ENCODE measurements at places on chromosomes 5 and 9. TPM values are rescaled to one million over a fixed set of nuclear protein-coding genes. Genes with fewer than 3 reads are reported as not detected.

DNA sequence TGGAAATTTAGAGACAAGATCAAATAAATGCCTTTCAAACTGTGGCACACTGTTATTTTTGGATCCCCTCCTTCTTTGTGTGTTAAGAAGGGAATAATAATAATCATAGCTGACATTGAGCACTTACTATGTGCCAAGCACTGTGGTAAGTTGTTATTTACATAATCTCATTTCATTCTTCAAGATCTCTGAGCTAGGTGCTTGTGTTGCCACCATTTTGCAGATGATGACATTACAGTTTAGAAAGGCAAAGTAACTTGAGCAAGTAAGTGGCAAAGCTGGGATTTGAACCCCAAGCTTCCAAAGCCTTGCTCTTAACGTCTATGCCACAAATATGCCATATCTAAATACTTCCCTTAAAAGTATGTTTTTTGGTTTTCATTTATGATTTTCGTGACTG is 121.8 kb upstream of the TMEM161B start:
- no peak for DNase-seq

- no peak for DNase-seq
These were observed 7.0 kb downstream of the PAX5 start for GRCh38 chr9:37026931-37027581.

DNA sequence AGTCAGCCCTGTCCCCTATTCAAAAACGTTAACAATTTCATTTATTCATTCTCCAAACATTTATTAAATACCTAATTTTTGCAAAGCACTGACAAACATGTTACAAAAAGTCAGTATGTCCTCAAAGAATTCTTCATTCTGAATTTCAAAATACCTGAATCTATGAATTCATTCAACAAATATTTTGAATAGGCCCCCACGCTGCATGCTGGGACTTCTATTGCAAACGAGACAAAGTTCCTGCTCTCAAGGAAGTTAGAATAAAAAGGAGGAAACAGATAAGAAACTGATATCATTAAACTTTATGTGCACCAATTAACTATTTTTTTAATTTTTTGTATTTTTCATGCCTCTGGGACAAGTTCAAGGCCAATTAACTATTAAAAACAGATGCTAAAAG is 26.6 kb downstream of the TRPM6 start:
- no peak for DNase-seq

DNA sequence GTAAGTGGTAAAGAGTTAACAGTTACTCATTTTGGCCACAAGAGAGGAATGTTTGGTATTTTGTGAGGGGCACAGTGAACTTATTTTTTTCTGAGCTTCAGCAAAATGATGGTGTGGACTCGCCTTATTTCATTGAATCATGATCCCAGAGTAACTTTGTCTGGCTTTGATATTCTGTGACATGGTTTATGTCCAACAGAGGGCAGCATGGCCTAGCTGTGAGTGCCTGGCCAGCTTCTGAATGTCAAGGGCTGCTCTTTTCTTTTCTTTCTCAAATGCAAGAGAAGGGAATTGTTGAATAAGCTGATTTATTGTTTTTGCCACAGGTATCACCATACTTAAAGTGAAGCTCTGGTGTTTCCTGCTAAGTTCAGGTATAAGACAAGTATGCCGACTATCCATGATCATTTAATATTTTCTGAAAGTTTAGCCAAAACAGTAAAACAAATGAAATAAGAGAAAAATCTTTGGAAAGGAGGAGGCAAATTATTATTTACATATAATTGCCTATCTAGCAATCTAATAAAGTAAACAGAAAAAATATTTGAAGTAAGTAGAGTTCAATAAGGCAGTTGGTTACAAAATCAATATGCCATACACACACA is 31.7 kb downstream of the MRPL22 start:
- peak; percentile 35 for DNase-seq

GRCh38 chr9:80516679-80517078 is 944.9 kb downstream of the TLE4 start:
- no peak for DNase-seq

DNA sequence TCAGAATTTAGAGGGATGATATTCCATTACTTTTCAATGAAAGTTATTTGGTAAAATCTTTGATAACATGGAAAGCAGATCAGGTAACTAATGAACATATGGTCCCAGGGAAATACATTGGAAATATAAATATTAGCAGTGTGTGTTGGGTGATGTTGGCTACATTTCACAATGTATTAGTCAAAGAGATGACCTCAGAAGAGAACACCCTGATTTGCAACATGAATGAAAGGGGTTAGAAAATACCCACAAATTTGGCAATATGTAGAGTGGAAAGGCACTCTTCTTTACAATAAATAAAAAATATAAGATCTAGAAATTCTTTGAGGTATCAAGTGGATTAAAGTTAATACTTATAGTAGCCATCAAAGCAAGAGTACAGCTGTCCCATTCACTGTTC is 606.7 kb downstream of the PSAT1 start:
- DNase-seq: no peak

DNA sequence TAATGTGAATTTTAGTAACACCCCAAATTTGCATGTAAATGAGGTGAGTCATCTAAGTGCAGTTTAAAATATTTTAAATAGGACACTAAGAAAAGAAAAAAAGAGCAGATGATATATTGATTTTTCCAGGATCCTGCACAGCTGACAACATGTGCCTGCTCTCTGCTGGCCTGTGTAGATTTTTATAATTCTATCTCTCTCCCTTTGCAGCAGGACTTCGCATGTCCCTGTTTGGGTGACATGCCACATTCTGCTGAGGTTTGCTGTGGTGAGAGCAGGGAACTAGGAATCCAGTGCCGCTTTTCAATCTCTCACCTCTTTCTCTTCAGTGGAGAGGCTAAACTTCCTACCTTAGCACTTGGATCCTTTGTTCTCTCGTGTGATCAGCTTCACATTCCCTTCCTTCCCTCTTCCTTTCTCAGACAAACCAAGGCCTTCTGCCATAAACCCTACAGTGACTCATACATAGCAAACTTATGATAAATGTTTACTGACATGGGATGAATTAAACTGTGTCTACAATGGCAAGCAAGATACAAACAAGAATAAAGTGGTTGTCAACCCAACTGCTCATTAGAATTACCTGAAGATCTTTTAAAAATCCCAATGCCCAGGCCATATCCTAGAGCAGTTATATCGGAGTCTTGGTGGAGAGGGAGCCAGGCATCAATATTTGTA is 198.8 kb upstream of the EFNA5 start:
- DNase-seq: peak; percentile 36

DNA sequence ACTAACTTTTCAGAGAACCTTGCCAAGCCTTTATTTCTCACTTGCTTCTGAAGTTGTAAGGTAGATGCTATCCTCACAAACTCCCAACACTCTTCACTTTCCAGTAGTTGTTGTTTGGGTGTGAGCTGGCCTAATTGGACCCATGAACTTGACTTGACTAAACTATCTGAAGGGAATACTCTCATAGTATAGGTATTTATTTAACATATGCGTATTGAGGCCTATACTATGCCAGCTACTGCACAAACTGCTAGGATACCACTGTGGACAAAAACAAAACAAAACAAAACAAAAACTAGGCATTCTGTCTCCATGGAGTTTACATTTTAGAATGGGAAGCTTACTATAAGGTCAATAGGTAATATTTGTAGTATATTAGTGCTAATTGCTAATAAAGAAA is 1.3 kb downstream of the TXNDC8 start:
- no peak for DNase-seq

DNA sequence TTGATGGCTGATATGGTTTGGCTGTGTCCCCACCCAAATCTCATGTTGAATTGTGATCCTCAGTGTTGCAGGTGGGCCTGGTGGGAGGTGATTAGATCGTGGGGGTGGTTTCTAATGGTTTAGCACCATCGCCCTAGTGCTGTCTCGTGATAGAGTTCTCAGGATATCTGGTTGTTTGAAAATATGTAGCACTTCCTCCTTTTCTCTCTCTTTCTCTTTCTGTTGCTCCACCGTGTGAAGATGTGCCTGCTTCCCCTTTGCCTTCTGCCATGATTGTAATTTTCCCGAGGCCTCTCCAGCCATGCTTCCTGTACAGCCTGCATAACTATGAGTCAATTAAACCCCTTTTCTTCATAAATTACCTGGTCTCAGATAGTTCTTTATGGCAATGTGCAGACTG is 111.6 kb downstream of the SREK1 start:
- no peak for DNase-seq

- DNase-seq: no peak
These were observed 160.2 kb downstream of the MED10 start for GRCh38 chr5:6218116-6218515.

DNA sequence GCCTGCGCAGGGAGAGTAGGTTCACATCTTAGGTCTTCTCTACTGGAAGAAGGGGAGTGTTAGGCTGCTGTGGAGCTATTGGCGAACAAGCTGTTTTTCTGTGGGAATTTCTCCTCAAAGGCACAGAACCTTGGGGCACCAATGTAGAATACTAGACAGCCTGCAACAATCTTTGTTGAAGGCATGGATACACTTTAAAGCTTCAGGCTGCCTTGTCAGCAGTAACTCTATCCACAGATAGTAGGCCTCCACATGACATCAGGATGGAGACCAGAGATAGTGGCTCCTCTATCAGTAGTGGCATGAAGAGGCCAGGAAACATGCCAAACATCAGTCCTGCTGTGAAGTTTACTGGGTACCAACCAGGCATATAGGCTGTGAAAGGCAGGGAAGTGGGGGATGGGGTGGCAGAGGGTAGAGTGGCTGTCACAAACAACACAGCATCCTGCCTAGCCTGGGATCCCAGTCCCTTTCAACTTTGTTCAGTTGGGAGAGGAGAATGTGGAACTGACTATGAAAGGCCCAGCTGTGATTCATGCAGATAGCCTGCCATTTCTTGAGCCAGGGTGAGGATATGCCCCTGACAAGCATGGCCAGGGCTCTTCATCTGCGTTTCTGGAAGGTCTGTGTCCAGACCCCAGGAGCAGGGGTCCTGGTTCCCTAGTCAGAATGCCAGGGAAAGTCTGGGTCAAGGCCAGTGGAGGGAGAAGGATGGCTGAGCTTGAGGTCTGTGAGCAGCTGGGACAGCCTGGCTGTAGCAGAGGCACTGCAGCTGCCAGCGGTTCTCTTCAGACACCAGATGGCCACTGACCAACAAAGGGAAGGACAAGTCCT is 1.0 kb upstream of the HK3 start:
- DNase-seq: no peak

- DNase-seq: no peak
These were observed 55.1 kb downstream of the MRPL36 start for GRCh38 chr5:1744393-1745122.

- no peak for DNase-seq
These were observed 66.2 kb downstream of the ARHGEF28 start for GRCh38 chr5:73692166-73692640.

DNA sequence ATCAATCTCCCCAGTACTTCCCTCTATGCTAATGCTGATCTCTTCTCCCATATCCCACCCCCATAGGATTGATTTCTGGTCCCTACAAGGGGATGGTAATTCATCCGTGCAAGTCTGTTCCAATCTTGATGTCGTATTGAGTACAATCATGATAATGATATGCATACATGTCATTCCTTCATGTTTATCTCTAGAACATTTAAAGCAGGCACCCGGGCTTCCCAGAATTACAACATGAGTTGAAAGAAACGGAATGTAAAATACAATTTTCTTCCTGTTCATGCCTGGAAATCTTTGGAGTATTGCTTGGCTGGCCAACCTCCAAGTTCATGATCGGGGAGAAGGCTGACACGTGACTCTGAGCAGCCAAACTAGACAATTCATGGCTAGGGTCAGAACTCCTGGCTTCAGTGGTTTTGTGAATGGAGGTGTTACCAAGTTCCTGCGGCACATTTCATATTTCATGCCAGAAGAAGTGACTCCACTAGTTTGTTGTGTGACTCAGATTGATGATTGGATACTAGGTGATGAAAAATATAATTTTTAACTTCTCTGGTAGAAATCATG is 66.6 kb downstream of the C9orf152 start:
- DNase-seq: no peak

GRCh38 chr9:86828631-86829030 is 118.7 kb downstream of the GAS1 start:
- DNase-seq: no peak

GRCh38 chr5:33462456-33462855 is 21.7 kb downstream of the TARS1 start:
- DNase-seq: no peak

- DNase-seq: no peak
These were observed 43.6 kb downstream of the GADD45G start for GRCh38 chr9:89648247-89649000.

ARRDC3 gene
- total RNA-seq: 41.5 TPM

JAKMIP2 gene
- not detected for total RNA-seq

ECM2 gene
- not detected for total RNA-seq

DAB2IP gene
- total RNA-seq: 31.0 TPM

ENTREP1 gene
- total RNA-seq: 1.1 TPM

CDH10 gene
- not detected for total RNA-seq

CER1 gene
- not detected for total RNA-seq

CXCL14 gene
- total RNA-seq: not detected

PPP2R2B gene
- total RNA-seq: not detected

POLR3G gene
- 44.8 TPM for total RNA-seq

HK3 gene
- 0.30 TPM for total RNA-seq

TAF1L gene
- total RNA-seq: not detected

All from HCT116 (cell line).